Effector CD4-positive, alpha-beta T cell (primary cell): ENCODE measurements at places on chromosomes 11 and 22.

DNA sequence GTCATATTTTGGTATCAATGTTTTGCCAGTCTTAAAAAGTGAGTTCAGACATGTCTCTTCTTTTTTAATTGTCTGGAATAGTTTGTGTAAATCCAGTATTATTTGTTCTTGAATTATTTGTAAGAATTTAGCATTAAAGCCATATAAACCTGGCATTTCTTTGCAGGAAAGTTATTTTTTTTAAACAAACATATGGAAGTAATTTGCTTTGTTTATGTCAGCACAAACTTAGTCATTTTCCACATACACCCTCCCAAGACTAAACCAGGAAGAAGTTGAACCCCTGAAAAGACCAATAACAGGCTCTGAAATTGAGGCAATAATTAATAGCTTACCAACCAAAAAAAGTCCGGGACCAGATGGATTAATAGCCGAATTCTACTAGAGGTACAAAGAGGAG lies 9.1 kb upstream of the CCDC81 start:
- DNase-seq = no peak

DNA sequence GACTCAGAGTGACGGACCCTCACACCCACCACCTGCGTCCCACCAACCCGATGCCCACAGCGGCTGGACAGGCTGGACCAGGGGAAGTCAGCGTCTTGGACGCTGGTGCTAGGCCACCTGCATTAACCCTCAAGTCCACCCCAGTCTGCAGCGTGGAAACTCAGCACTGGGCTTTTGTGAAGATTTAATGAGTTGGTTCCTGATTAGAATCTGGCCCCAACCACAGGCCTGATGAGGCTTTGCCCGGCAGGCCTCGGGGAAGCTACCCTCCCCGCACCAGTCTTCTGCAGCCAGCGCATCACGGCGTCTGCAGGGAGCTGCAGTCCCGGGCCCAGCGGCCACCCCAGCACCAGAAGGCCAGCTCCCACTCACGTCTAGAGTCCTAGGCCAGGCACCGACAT lies 101.0 kb downstream of the BRD1 start:
- DNase-seq = no peak

DNA sequence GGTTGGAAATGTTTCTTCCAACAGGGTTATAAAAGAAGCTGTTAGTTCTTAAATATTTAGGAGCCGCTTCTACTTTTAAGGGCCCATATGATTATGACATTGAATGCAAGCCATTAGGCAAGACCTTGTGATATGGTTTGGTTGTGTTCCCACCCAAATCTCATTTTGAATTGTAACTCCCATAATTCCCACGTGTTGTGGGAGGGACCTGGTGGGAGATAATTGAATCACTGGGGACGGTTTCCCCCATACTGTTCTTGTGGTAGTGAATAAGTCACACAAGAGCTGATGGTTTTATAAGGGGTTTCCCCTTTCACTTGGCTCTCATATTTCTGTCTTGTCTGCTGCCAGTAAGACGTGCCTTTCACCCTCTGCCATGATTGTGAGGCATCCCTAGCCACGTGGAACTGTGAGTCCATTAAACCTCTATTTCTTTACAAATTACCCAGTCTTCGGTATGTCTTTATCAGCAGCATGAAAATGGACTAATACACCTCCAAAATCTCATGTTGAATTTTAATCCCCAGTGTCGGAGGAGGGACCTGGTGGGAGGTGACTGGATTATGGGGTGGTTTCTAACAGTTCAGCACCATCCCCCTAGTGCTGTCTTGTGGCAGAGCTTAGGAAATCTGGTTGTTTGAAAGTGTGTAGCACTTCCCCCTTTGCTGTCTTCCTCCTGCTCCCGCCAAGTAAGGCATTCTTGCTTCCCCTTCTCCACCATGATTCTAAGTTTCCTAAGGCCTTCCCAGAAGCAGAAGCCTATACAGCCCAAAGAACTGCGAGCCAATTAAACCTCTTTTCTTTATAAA lies 4.3 kb downstream of the CD59 start:
- DNase-seq = no peak

DNA sequence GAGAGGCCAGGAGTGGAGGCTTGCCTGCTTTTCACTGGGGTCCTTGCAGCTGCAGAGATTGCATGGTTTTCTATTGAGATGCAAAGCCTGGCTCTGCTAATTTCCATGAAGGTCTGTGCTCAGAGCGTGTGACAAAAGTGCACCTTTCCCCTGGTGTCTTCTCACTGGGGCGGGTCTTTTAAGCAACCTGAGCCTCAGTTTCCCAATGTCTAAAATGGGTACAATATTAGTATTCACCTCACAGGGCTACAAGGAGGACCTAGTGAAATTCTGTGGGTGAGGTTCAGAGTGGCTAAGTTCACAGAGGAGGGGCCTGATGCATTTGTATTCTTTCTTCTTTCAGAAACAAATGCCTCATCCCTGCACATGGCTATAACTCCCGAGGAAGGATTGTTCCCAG lies 20.3 kb downstream of the PPM1F start:
- DNase-seq = no peak
